ENCODE measurements at places on chromosomes 13 and 19. TPM values are rescaled to one million over a fixed set of nuclear protein-coding genes. Genes with fewer than 3 reads are reported as not detected.

The SMIM44 gene
- total RNA-seq = not detected

The SIAH3 gene
- 0.03 TPM for total RNA-seq

DNA sequence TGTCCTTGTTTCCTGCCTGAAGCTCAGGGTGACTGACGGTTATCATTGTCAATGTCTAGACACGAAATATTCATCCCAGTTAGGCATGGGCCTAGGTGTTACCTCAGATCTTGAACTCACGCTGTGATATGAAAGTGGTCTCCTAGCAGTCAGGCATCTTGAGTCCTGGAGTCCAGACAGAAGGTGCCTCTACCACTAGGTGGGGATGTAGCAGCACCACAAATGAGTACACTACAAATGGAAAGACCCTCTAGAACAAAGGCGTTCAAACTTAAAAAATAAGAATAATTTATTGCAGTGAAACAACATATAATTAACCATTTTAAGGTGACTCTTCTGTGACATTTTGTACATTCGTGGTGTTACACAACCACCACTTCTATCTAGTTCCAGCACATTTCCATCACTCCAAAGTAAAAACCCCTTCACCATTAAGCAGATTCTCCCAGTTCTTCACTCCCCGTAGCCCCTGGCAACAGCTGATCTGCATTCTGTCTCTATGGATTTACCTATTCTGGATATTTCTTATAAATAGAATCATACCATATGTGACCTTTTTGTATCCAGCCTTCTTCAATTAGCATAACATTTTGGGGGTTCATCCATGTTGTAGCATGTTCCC, 11.9 kb upstream of the FRY start:
- no peak for DNase-seq
- no peak overlapping the region for H3K27ac ChIP-seq
- peaks cover 4% of the 10 kb centered on the region for H3K4me1 ChIP-seq
- no peaks in the 10 kb centered on the region for H3K36me3 ChIP-seq
- no peaks in the 10 kb centered on the region for H3K27me3 ChIP-seq
- H3K4me3 ChIP-seq = no peak overlapping the region

- H3K4me1 ChIP-seq = peaks cover 12% of the 10 kb centered on the region
- no peak for DNase-seq
- H3K27ac ChIP-seq = peak overlapping the region; percentile 24
Observed at GRCh38 chr19:19575411-19575810, 37.3 kb downstream of the CILP2 start.

GRCh38 chr19:40088299-40089047, 2.3 kb downstream of the ZNF780A start:
- H3K4me3 ChIP-seq = peak overlapping the region; percentile 25
- H3K36me3 ChIP-seq = peaks cover 29% of the 10 kb centered on the region

- no peak overlapping the region for H3K27ac ChIP-seq
- no peak for DNase-seq
- no peak overlapping the region for H3K4me3 ChIP-seq
- peaks cover 4% of the 10 kb centered on the region for H3K4me1 ChIP-seq
Observed at GRCh38 chr19:52670046-52670445, 31.9 kb upstream of the ZNF83 start.

GRCh38 chr13:46679369-46680120, 117.4 kb downstream of the ESD start:
- no peaks in the 10 kb centered on the region for H3K27me3 ChIP-seq
- H3K4me1 ChIP-seq = peaks cover 20% of the 10 kb centered on the region
- peaks cover 14% of the 10 kb centered on the region for H3K36me3 ChIP-seq
- no peak overlapping the region for H3K27ac ChIP-seq

GRCh38 chr13:110714797-110715394, 1.4 kb downstream of the ING1 start:
- no peaks in the 10 kb centered on the region for H3K27me3 ChIP-seq
- DNase-seq = peak; percentile 53
- H3K4me1 ChIP-seq = peaks cover 26% of the 10 kb centered on the region

GRCh38 chr19:2308114-2308556, at the start of gene LINGO3:
TSS of gene LINGO3 (minus strand) at chr19:2308154. CDS start at chr19:2291776, 16,378 bp downstream.
- H3K4me3 ChIP-seq = peak within 1 kb of the TSS; percentile 60
- H3K27me3 ChIP-seq = peaks cover 59% of the 10 kb centered on the region
- no peaks in the 10 kb centered on the region for H3K4me1 ChIP-seq
- H3K27ac ChIP-seq = peak within 1 kb of the TSS; percentile 55

GRCh38 chr13:94198681-94199080, 280.8 kb downstream of the DCT start:
- H3K4me1 ChIP-seq = no peaks in the 10 kb centered on the region
- H3K4me3 ChIP-seq = no peak overlapping the region
- no peak for DNase-seq
- no peak overlapping the region for H3K27ac ChIP-seq
